Fibroblast of lung (primary cell): ENCODE measurements at places on chromosomes 1 and 21. TPM values are rescaled to one million over a fixed set of nuclear protein-coding genes. Genes with fewer than 3 reads are reported as not detected.

GRCh38 chr1:18511874-18512150, 31.1 kb downstream of the KLHDC7A start:
- no peak for DNase-seq
- no peak overlapping the region for H3K4me3 ChIP-seq
- no peaks in the 10 kb centered on the region for H3K4me1 ChIP-seq
- no peaks in the 10 kb centered on the region for H3K36me3 ChIP-seq
- no peaks in the 10 kb centered on the region for H3K27me3 ChIP-seq

The C1orf87 gene
- 0.07 and 0.10 TPM in 2 replicates for polyA plus RNA-seq

DNA sequence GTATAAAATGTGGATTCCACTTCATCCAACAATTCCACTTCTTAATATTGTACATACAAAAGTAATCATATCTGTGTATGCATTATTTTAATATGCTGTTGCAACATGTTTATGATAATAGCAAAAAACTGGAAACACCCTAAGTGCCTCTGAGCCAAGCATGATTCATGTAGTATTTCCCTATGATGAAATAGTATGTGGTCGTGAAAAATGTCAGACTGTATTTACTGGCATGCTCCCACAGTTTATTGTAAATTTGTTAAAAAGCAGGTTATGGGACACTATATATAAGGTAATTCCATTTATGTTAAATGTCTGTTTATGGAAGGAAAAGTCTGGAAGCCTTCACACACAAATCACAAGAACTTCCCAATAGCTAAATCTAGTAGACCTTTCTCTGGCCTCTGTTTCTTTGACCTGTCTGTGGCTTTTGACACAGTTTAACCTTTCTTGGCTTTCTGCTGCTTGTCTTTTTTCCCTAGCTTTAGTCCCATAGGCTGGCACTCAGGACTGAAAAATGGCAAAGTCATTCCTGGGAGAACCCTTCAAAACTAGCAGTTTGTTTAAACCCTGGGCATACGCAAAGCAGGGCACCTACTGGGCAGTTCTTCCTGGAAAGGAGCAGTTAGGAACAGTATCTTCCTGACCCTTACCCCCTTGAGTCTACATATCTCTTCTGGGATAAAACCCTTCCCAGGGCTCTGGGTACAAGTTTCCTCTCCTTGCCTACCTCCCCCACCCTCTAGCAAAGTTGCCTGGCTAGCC, 65.4 kb upstream of the ARTN start:
- H3K4me3 ChIP-seq: no peak overlapping the region
- no peak overlapping the region for H3K27ac ChIP-seq
- peaks cover 8% of the 10 kb centered on the region for H3K4me1 ChIP-seq
- H3K27me3 ChIP-seq: no peaks in the 10 kb centered on the region

GRCh38 chr1:83017276-83017675, 981.7 kb downstream of the TTLL7 start:
- no peaks in the 10 kb centered on the region for H3K36me3 ChIP-seq
- no peak overlapping the region for H3K27ac ChIP-seq
- no peak for DNase-seq
- H3K27me3 ChIP-seq: no peaks in the 10 kb centered on the region
- no peak overlapping the region for H3K4me3 ChIP-seq

The DDR2 gene
- polyA plus RNA-seq: 144 and 192 TPM in 2 replicates

GRCh38 chr21:45821998-45822397, 159.6 kb upstream of the COL6A1 start:
- no peak overlapping the region for H3K27ac ChIP-seq
- H3K27me3 ChIP-seq: peaks cover 5% of the 10 kb centered on the region
- no peak overlapping the region for H3K4me3 ChIP-seq
- no peak for DNase-seq
- no peaks in the 10 kb centered on the region for H3K4me1 ChIP-seq

GRCh38 chr1:21490774-21491487, 18.3 kb upstream of the ALPL start:
- no peaks in the 10 kb centered on the region for H3K36me3 ChIP-seq
- DNase-seq: peak; percentile 52
- H3K4me3 ChIP-seq: no peak overlapping the region
- no peaks in the 10 kb centered on the region for H3K4me1 ChIP-seq
- peaks cover 14% of the 10 kb centered on the region for H3K27me3 ChIP-seq
- H3K27ac ChIP-seq: no peak overlapping the region
